Stimulated activated CD4-positive, alpha-beta T cell treated with anti-CD3 and anti-CD28 coated beads, TNF-alpha, amount 100 ng/mL, for 1 hour (primary cell): ENCODE measurements at places on chromosomes 7 and 10.

DNA sequence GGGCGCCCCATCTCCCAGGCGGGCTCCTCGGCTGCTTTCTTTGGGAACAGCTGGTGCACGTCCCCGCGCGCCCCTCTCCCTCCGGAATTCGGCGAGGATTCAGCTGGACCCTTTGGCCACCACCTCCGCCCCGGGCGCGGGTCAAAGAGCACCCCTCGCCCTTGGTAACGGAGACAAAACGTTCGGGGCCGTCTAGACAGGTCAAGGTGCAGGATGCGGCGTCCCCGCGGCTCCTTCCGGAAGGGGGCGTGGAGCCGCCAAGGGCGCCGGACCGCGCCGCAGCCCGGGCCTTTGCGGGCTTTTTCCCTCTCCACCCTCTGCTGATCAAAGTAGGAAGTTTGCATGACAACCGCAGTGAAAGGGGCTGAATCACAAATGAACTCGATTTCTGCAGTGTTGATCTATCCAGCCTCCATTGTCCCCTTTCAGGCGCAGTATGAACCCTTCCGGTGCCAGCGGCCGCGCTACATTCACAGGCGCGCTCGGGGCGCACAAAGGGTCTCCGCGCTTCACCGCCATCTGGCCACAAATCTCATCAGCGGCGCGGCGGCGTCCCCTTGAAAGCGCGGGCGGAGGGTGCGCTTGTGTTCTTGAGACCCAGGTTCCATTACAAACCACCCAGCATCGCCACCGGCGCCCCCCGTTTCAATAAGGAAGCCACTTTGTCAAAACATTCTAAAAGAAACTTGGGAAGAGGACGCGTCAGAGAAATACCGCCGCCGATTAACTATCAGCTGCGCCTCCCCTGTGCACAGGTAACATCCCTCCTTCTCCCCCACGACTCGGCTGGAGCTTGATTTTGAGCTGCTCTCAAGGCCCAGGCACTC, 36.4 kb downstream of the CNPY1 start:
- no peak for DNase-seq

DNA sequence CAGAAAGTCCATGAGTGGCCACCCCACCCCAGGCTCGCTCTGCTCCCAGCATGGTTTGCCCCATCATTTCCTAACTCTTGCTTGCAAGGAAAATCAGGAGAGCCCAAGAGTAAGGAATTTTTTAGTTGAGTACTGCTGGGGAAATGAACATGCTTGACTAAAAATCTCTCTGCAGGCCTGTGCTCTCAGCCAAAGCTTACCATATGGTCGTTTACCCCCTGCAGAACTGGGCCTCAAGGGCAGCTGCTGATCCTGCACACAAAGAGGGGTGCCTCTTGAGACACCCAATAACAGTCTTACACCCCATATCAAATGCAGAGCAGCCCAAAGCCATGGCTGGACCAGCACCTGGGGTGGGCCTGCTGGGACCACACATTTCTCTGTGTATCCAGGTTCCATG, 183.2 kb downstream of the CXCL12 start:
- DNase-seq, result no peak

GRCh38 chr7:39603924-39604323, 19.4 kb upstream of the RALA start:
- DNase-seq, result no peak

DNA sequence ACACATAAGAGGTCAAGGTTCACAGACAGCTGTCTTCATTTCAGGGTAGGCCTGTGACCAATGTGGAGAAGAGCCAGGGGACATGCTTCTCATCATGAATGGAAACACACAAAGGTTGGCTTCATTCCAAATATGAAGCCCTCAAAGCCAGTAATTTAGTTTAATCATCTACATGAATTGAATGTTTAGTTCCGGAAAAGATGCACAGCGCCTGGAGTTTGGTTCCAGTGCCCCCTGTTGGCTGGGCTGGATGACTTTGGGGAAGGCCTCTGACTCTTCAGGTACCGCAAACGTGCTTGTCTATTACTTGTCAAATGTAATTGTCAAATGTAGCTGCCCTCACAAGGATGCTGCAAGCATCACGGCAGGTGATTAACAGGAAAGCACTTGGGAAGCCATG, 130.7 kb downstream of the ADRA2A start:
- DNase-seq, result no peak

GRCh38 chr10:96319754-96320474, 15.7 kb downstream of the DNTT start:
- no peak for DNase-seq

- DNase-seq, result no peak
These were observed 168.8 kb upstream of the RHOBTB1 start for GRCh38 chr10:61112771-61113170.

GRCh38 chr10:20454331-20454730, 442.8 kb downstream of the NEBL start:
- DNase-seq, result no peak

- no peak for DNase-seq
These were observed 1079.9 kb downstream of the CNTNAP2 start for GRCh38 chr7:147196481-147196880.

DNA sequence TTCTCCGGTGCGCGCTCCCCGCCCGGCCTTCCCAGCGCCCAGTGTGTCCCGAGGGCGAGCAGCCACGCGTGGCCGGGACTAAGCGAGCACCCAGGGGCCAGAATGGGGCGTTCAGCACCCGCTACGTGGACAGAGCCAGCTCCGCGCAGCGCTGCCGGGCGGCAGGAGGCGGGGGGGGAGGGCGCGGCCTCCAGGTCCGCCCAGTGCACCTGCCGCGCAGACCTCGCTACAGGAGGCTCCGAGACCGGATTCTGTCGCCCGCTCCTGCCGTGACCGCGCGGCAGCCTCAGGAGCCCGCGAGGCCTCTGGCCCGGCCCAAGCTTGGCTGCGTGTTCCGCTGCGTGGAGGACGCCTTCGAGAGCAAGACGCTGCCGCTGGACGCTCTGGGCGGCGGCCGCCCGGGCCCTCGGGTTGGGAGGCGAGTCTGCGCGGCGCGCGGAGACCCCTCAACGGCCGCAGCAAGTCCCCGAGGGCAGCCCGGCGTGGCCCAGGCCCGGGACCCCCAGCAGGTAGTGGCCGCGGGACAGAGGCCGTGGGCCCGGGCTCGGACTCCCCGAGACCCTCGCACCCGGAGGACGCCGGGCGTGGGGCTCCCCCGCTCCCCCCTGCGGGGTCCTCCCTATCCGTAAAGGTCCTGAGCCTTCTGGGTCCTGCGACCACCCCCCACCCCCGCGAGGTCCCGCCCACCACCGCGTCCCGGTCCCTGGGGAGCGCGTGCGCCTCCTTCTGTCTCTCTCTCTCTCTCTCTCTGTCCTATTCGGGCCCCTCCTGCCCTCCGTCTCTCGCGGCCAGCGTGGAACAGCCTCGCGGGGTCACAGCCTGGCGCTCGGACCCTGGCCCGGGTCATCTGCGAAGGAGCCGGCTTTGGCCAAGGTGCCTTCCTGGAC, 904 bp upstream of the DPYSL4 start:
- DNase-seq, result no peak

- DNase-seq, result no peak
These were observed 65.6 kb downstream of the CTTNBP2 start for GRCh38 chr7:117807676-117808075.

- DNase-seq, result peak; percentile 11
These were observed 28.2 kb downstream of the IL15RA start for GRCh38 chr10:5949009-5949759.

DNA sequence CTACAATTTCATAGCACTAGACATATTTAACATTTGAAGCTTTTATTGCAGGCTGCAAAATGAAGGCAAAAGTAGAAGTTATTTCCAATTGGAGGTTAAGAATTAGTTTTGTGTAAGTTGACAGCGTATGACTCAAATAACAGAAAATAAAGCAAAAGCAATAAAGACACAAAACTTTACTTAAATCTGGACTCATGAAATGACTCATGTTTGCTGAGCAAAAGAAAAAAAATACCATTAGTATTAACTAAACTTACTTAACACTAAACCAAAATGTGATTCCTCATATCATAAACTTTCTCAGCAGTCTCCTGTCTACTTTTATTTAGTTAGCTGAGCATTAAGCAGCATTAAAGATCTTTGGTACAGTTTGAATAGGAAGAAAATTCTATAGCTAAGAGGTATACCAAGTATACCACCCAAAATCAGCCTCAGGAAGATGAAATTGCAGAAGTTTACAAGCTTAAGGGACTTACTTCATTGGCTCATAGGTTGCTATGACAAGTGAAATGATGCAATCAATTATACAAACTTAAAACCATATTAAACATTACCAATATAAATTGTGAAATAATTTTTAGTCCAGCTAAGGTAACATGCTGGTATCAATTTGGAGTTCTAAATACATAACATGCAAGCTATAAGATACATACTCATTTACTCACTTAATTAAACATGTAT, 1131.4 kb downstream of the XPNPEP1 start:
- no peak for DNase-seq

GRCh38 chr10:30282221-30282620, 66.9 kb downstream of the MTPAP start:
- DNase-seq, result no peak

- DNase-seq, result no peak
These were observed 337.0 kb downstream of the CRPPA start for GRCh38 chr7:16084370-16084769.

GRCh38 chr10:1202343-1202742, 146.2 kb downstream of the WDR37 start:
- no peak for DNase-seq

DNA sequence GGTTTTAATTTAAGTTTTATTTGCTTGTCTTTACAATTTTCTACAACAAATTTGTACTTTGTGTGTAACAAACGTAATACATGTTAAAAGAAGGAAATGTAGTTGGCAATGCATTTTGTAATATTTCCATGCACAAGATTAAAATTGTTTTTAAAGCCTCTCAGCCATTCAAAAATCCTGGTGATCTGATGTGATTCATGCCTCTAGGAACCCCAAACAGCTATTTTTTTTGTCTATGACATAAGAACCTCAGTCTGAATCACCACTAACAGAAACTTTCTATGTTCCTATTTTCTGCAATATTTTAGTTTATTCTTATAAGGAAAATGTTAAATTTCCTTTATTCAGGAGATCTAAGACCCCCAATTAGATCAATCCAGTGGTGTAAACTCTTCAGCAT, 183.1 kb upstream of the YAE1 start:
- DNase-seq, result no peak

- DNase-seq, result no peak
These were observed 411.8 kb downstream of the ARL4A start for GRCh38 chr7:13099154-13099795.

- DNase-seq, result no peak
These were observed 225.7 kb downstream of the BAMBI start for GRCh38 chr10:28903063-28903462.

GRCh38 chr7:127209886-127210285, 42.9 kb downstream of the GRM8 start:
- DNase-seq, result no peak

GRCh38 chr10:62812672-62813439, 3.3 kb downstream of the EGR2 start:
- DNase-seq, result no peak

DNA sequence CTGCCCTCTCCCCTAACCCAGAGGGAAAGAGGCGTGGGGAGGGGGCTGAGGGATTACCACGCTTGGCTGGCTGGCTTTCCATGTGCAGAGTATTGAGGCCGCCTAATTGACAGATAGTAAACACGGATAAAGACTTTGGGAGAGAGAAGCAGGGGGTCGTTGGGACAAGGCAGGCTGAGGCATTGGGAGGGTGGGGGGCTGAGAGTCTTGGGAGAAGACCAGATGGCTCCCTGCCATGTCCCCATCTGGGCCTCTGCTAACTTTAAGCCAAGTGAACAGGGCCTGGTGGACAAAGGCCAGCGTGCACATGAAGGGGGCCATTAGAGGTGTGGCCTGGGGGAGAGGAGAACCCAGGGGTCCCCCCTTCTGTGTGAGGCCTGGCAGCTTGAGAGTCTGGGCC, 55.4 kb upstream of the MXI1 start:
- DNase-seq, result no peak

GRCh38 chr7:22791204-22792158, 31.2 kb downstream of the TOMM7 start:
- DNase-seq, result no peak

DNA sequence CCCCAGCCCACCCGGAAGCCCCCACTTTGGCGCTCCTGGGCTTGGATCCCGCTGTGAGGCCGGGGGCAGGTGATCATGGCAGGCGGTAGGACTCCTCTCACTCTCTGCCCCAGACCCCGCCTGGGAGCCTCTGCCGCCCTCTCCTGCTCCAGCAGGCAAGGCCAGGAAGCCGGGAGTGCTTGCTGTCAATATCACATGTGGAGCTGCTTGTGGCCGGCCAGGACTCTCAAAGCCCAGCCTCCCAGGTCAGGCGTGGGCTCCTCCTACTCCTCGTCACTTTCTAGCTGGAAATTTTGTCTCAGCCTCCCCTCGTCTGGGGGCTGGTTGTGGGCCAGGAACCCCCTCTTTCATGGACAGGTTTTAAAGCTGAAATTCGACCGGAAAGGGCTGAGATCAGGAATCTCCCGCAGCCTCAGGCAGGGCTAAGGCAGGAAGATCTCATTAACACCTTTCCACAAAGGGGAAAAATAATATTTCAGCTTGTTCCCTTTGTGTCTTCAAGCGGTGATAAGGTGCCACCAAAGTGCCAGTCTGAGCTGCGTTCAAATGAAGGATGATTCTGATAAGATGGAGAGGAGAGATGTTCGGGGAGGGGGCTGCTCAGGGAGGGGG, 273.6 kb upstream of the PODXL start:
- no peak for DNase-seq

DNA sequence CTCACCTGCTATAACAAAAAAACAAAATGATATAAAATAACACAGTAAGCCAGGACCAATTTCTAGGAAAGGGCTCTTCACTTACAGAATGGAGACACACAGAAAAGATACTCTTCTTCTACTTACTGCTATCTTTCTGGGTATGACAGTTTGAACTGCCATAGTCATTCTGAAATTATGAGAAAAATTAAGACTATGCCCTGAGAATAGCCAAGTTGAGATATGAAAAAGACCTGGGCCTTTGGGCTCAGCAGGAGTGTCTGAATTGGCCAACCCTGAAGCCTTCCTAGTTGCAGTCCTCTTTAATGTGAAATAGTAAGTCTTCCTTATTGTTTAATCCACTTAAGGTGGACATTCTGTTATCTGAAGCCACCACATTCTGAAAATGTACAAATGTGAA, 519.5 kb downstream of the GRID1 start:
- no peak for DNase-seq

- no peak for DNase-seq
These were observed 19.7 kb upstream of the HGF start for GRCh38 chr7:81789406-81790119.

DNA sequence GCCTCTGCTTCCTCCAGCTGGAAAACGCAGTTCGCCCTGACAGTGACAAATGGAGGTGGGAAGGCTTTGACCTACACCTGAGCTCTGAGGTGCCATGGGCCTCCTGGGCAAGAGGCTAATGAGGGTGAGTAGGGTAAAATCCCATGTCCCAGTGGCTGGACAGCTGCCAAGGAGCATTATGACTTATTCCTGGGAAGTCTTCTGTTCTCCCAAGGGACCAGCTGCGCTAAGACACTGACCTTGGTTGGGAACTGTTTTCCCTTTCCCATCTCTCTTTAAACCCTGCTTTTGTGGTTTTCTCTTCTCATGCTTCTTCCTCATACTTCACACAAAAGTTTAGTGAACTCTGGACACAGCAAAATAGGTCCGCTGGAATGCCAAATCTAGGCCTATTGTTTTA, 72.6 kb downstream of the COPG2 start:
- DNase-seq, result no peak
